ENCODE measurements at places on chromosomes 2 and 18. TPM values are rescaled to one million over a fixed set of nuclear protein-coding genes. Genes with fewer than 3 reads are reported as not detected.

Gene PIEZO2
- total RNA-seq, result 1.6 TPM

Gene MYOM1
- 0.90 TPM for total RNA-seq

Gene SNORC
- 0.72 TPM for total RNA-seq

Gene APCDD1
- total RNA-seq, result 0.09 TPM

Gene FAM110C
- not detected for total RNA-seq

Gene ANKRD30BL
- 0.16 TPM for total RNA-seq

Gene ASB18
- not detected for total RNA-seq

Gene SAG
- total RNA-seq, result not detected

Gene TMEM87B
- 40.2 TPM for total RNA-seq

Gene MEP1B
- not detected for total RNA-seq

Gene CGREF1
- total RNA-seq, result 9.3 TPM

Gene SP5
- not detected for total RNA-seq

Gene TMEM163
- total RNA-seq, result not detected

Gene GPR39
- 12.7 TPM for total RNA-seq

Gene GPBAR1
- total RNA-seq, result not detected

Gene MEIS1
- 78.2 TPM for total RNA-seq

Gene CYP26B1
- total RNA-seq, result 2.5 TPM

Gene SERPINB13
- not detected for total RNA-seq

Gene ST6GAL2
- total RNA-seq, result 0.09 TPM

Gene ASAP2
- total RNA-seq, result 37.1 TPM

Gene B3GNT7
- 0.27 TPM for total RNA-seq

Gene EPB41L3
- 28.0 TPM for total RNA-seq

Gene CNTNAP5
- not detected for total RNA-seq

Gene CAPN13
- total RNA-seq, result not detected

Gene SLC9A2
- total RNA-seq, result under 0.01 TPM

Gene ARHGAP28
- 221 TPM for total RNA-seq

Gene FBLN7
- 3.2 TPM for total RNA-seq

Gene HRH4
- total RNA-seq, result under 0.01 TPM

Gene FAP
- total RNA-seq, result 150 TPM

Gene AFF3
- not detected for total RNA-seq
